Left lobe of liver (tissue), 2 donors: ENCODE measurements at places on chromosomes 4 and X.

DNA sequence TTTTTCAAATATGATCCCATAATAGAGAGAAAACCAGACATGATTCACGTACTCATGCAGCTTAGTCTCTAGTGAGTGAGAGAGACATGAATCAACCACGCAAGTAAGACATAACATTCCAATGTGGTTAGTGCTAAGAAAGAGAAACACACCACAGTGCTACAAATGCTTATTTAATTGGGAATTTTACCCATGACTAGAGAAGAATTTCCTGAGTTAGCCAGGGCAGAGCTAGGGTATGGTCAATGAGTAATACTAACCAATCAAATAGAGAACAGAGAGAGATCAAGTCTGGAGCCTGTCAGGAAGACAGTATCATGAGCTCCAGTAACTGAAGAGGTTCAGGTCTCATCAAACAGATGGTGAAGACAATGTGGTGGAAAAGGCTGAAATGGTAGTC, 495.2 kb downstream of the PDGFC start:
- DNase-seq = no peak

DNA sequence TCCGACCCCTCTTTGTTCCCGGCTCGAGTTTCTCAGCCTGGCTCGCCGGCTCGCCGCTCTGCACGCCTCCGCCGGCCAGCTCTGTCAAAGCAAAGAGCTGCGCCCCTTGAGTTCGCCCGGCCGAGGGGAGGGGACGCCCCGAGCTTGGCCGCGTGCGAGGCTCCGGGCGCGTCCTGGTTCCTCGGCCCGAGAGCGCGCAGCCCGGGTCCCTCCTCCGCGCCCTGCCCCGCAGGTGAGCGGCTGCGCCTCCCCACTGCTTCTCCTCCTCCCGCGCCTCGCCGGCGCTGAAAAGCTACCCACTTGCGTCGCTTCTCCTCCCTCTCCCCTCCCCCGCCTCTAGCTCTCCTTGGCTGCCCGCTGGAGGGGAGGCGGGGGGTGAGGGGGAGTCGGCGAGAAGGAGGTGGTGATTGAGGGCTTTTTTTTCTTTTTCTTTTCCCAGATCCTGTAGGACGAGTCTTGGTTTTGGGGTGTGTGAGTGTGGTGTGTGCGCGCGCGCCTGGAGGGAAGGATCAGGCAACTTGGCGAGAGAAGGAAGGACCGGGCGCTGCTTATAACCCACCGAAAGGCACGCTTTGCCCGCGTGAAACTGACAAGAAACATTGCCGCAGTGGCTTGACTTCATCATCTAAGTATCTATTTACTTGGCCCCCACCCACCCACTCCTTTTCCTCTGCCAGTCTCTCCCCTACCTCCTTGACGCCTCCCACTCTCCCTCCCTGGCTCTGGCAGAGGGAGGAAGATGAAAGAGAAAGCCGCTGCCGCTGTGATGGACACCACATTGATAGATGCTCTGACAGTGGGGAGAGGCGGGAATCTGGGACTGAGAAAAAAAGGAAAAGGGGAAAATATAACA, at the start of gene LEF1:
Gene LEF1 (minus strand): TSS at position 262 of the 853 bp plus-strand sequence. CDS start 1,165 bp downstream, outside the sequence.
- DNase-seq = no peak

- DNase-seq = no peak
Measured at GRCh38 chr4:74294681-74295080, 13.6 kb upstream of the EPGN start.

DNA sequence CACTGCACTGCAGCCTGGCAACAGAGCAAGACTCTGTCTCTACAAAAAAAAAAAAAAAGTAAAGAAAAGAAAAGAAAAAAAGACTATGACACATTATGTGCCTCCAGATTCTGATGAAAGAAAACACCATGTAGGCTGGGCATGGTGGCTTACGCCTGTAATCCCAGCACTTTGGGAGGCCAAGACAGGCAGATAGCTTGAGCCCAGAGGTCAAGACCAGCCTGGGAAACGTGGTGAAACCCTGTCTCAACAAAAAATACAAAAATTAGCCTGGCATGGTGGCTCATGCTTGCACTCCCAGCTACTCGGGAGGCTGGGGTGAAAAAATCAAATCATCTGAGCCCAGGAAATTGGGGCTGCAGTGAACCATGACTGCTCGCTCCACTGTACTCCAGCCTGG, 19.4 kb downstream of the THOC2 start:
- no peak for DNase-seq

DNA sequence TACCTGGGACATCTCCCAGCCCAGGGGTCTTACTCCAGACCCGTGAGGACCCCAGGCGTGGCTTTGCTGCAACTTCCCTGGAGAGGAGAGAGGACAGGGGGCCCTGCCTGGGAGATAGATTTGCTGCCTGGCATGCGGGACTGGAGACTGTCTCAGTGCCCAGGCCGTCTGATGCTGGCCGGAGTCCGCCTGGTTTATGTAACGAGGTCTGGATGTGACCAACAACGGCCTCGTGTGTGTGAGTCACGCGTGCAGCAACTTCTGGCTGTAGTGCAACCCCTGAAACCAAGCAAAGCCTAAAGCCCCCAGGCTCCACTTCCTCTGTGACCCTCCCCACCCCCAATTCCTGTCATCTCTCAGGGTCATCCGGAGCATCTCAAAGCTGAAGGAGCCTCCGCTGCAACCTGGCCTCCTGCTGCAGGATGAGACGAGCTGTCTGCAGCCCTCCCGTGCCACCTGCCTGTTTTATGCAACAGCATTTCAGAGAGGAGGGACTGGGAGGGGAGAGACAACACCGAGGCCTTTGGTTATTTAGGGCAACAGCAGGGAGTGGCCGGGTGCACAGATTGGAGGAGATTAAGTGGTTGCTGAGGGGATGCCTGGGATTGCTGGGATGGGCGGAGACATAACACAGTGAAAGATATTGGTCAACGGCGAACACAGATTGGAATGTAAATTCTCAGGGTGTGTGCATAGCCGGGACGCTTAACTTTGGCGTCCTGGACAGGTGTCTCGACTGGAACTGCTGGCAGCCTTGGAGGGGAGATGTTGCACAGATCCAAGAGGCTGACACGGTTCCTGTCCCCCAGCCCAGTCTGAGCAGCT, 16.0 kb downstream of the XG start:
- peak; percentile 59 for DNase-seq

DNA sequence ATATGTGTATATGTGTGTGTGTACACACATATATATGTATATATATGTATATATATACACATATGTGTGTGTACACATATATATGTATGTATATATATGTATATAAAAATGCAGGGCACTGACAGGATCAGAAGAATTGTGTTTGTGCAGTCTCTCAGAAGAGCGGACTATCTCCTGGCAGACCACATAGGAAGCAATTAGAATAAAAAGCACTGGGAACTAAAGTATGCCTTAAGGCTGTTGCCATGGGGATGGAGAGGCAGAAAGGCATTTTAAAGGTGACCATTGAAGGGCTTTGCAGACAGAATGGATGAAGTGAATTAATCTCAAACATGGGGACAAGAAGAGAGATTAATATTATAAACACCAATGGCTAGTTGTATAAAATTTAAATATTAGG, 33.7 kb upstream of the USP51 start:
- no peak for DNase-seq

DNA sequence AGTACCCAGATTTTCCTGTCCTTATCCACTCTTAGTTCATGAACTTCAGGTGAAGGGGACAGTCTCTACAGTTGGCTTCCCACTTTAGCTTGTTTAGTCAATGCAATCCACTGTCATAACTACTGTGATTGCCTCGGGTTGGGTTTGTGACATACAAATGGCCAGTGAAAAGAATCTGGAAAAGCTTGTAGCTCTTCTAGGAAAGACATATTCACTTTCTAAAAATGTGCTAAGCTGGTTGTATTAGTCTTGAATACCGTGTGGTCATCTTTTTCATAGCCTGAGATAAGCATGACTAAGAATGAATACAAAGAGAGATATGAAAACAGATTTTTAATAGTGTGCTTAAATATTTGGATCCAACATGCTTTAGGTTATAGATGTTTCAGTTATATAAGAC, 1443.5 kb upstream of the IGFBP7 start:
- DNase-seq = no peak

GRCh38 chr4:81505004-81505598, 33.4 kb upstream of the RASGEF1B start:
- DNase-seq = peak; percentile 61

DNA sequence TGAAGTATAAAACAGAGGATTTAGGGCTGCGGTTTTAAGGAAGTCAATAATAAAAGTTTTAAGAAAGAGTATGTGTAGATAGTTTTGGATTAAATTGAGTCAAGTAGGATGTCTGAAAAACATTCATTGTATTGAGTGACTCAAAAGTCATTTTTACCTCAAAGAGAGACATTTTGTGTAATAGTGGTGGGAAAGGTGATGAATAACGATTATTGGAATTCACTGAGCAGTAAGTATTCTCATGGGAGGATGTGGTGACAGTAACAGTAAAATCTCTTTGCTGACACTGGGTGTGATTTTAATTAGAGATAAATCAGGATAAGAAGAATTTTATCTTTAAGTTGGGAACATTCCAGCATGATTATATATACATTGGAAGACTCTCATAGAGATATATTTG, 233.6 kb downstream of the PDHA2 start:
- DNase-seq = no peak

DNA sequence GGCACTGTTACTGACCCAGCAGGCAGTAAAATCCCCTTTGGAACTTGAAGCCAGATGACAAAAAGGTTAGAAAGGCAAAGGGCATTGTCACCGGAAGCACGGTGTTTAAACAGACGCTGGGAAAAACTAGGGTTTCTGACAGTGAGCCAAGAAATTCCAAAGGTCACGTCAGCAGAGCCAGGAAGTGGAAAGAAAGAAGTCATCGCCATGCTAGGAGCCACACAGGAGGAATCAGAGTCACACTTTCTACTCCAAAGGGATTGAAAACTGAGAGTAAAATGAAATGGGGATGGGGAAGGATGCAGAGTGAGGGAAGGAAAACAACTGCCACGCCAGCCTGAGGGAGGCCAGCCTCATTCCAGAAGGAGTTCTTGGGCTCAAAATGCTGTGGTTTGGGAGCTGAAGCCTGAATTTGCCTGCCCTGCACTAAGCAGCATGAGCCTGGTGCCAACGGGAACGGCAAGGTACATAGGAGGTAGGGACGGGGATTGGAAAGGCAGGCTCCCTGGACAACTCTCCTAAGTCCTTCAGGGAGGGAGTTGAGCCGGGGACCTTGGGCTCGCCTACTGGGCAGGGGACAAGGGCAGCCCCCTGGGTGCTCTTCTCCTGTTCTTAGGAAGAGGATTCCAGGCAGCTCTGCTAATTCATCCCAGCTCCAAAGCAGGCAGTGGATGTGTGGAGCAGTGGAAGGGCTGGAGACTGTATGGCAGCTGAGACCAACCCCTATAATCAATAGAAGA, 66.8 kb downstream of the SOWAHB start:
- DNase-seq = peak; percentile 88

- no peak for DNase-seq
Measured at GRCh38 chrX:1883772-1884171, 268.9 kb downstream of the ASMT start.

GRCh38 chr4:24434241-24434640, 150.1 kb downstream of the DHX15 start:
- DNase-seq = no peak

DNA sequence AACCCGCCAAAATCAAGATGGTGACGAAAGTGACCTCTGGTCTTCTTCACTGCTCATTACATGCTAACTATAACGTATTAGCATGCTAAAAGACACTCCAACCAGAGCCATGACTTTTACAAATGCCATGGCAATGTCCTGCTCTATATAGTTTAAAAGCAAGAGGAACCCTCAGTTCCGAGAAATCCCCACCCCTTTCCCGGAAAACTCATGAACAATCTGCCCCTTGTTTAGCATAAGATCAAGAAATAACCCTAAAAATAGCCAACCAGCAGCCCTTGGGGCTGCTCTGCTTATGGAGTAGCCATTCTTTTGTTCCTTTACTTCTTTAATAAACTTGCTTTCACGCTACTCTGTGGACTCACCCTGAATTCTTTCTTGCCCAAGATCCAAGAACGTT, 463.5 kb upstream of the FAM241A start:
- no peak for DNase-seq

DNA sequence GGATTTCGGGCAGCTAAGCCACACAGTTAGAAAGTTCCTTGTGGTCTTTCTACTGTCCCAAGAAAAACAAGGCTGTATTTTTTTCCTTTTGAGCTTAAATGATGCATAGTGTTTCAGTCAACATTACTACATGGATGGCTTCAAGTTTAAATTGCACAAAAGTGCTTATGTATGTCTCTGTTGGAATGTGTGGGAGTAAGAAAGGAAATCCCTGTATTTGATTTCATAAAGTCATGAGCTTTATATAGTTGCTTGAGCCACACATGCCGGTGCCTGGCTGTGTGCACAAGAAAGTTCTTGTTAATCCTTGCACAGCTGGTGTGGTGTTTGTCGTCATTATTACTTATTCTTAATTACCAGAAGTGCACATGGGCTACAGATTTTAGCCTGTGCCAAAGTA, 262.2 kb downstream of the ARHGAP10 start:
- no peak for DNase-seq

DNA sequence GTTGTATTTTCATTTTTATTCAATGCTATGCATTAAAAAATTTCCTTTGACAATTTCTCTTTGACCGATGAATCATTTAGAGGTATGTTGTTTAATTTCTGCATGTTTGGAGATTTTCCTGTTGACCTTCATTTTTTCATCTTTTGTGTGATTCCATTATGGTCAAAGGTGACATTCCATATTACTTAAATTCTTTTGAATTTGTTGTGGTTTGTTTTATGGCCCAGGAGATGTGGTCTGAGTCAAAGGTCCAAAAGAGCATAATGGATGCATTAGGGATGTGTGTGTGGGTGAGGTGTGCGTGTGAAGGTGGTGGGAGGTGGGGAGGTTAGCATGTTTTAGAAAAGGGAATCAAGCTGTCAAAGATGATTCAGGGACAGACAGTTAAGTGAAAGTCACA, 76.0 kb upstream of the GIMD1 start:
- DNase-seq = no peak

- no peak for DNase-seq
Measured at GRCh38 chr4:123055943-123056342, 133.5 kb upstream of the NUDT6 start.

DNA sequence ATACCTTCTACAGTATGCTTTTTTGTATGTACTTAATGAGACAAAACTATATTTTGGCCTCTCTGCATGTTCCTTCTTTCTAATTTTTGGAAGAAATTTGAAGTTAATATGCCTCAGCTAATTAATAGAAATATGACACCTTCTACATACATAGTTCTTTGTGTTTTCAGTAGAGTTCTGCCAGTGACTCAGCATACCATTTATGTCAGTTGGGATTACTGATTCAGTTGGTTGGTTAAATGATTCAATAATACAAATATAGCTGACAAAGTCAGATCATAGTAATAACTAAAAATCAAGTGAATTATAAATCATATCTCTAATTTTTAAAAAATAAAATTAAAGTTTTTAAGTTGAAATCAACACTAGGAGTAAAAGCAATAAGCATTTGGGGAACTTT, 16.8 kb downstream of the BTC start:
- DNase-seq = no peak

- DNase-seq = no peak
Measured at GRCh38 chr4:6367371-6367851, 97.8 kb downstream of the WFS1 start.
